ENCODE measurements at places on chromosomes 5 and 9.

- no peak for DNase-seq
Observed at GRCh38 chr5:143154510-143155370, 248.7 kb downstream of the NR3C1 start.

DNA sequence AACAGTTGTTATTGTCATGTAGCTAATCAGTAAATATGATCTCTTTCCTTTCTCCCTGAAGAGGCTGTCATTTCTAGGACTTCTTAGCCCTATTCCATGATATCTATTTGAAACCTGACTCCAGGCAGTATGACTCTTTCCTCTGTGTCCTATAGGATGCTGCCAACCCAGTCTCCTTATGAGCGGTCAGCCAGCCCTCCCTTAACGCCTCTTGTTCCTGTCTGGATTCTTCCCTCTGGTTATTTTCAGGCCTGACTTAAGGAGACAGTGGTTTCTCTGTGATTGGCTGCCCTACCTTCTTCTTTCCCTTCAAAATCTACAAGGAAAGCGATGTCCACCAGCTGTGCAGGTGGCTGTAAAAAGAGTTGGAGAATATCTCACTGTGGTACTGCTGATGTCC lies 19.4 kb upstream of the C5orf63 start:
- no peak for DNase-seq

- DNase-seq, result no peak
Observed at GRCh38 chr9:35864695-35865255, 5.4 kb downstream of the OR13J1 start.

- DNase-seq, result no peak
Observed at GRCh38 chr9:13278023-13278367, 1.5 kb downstream of the MPDZ start.

DNA sequence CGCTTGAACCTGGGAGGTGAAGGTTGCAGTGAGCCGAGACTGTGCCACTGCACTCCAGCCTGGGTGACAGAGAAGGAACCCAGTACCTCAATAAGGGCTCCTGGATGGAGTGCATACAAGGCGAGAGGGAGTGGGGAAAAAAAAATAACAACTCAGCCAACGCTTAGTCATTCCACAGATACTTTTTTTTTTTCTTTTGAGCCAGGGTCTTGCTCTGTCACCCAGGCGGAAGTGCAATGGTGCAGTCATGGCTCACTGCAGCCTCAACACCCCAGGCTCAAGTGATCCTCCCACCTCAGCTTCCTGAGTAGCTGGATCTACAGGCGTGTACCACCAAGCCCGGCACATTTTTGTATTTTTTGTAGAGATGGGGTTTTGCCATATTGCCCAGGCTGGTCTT lies 59.5 kb upstream of the GGTA1 start:
- peak; percentile 28 for DNase-seq

- DNase-seq, result no peak
Observed at GRCh38 chr5:38045446-38045845, 205.6 kb upstream of the GDNF start.

- DNase-seq, result no peak
Observed at GRCh38 chr5:33635582-33635981, 194.8 kb downstream of the TARS1 start.

- no peak for DNase-seq
Observed at GRCh38 chr5:167440846-167441245, 850.6 kb upstream of the WWC1 start.

- no peak for DNase-seq
Observed at GRCh38 chr9:109683521-109683920, 96.5 kb upstream of the PALM2AKAP2 start.

- DNase-seq, result no peak
Observed at GRCh38 chr5:67432606-67433005, 236.0 kb upstream of the CD180 start.

GRCh38 chr5:107958432-107958831 lies 287.7 kb upstream of the EFNA5 start:
- no peak for DNase-seq

GRCh38 chr5:136639616-136640015 lies 274.3 kb upstream of the TRPC7 start:
- DNase-seq, result no peak

GRCh38 chr5:54088081-54088480 lies 222.3 kb downstream of the ARL15 start:
- DNase-seq, result no peak

- no peak for DNase-seq
Observed at GRCh38 chr9:137206602-137207001, 1.1 kb downstream of the NDOR1 start.

- no peak for DNase-seq
Observed at GRCh38 chr9:134436379-134436762, 110.1 kb downstream of the RXRA start.

DNA sequence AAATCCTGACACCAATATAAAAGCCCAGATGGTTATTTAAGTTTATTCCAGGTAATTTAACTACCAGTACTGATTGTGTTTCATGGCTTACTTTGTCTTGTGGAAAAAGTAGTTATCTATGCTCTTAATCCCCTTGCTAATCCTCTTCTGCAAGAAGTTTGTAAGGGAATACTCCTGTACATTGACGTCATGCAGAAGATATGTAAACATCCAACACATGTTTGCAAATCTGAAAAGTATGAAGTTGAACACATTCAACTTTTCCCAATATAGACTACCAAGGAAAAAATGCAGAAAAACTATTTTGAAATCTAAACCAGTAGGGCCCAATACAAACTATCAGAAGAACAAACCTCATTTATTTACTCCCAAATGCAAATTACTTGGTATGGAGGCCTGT lies 56.3 kb upstream of the ELL2 start:
- no peak for DNase-seq

GRCh38 chr9:76456202-76456926 lies 2.6 kb upstream of the GCNT1 start:
- DNase-seq, result peak; percentile 37

DNA sequence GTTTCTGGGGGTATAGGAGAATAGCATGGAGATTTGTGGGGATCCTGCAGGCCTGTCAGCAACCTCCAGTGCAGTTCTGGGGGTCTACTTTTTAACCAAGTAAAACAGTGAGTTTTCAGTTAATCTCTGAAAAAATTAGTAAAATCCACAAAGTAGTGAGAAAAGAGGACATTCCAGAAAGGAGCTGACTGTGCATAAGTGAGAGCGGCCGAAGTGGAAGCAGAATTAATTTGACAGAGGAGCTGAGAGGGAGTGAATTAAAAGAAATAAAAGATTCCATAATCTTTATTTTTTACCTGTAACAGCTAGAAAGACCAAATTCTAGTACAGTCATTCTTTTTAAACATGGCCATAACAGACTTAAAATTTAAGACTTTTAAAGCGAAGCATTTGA lies 149.2 kb downstream of the SGCD start:
- no peak for DNase-seq

DNA sequence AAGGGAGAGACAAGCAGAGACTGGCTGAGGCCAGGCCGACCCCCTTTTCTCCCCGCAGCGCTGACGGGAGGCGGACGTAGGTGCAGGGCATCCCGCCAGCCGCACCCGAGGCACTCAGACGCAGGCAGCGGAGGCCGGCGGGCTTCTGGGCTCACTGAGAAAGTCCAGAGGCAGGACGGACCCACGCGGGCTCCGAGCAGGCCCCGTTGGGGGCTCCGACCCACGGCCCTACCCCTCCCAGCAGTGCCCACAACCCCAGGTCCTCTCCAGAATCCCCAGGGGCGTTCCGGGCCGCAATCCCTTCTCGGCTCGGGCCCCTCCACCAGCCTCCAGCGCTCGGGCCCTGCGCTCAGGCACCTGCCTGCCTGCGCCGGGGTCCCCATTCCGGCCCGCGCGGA lies 543 bp downstream of the MTMR12 start:
- peak; percentile 43 for DNase-seq

GRCh38 chr9:38662763-38663593 lies 42.6 kb upstream of the ANKRD18A start:
- DNase-seq, result no peak

DNA sequence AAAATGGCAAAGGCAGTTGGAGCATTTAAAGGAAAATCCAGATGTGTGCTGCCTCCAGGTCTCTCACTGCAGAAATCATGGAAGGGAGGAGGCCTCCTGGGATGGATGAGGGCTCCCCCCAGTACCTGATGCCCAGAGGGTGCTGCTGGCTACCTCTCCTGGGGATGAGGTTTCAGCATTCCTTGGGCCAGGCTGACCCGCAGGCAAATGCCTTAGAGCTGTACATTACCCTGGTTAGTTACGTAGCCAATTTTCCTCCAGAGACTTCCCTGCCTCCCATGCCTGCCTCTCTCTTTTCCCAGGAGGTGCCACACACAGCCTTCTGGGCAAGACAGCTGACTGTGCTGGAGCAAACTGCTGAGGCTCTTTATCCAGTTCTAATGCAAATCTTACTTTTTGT lies 65.3 kb downstream of the RGS3 start:
- no peak for DNase-seq

GRCh38 chr9:123513554-123513953 lies 157.6 kb downstream of the CRB2 start:
- DNase-seq, result no peak
